ENCODE measurements at places on chromosomes 4 and X. TPM values are rescaled to one million over a fixed set of nuclear protein-coding genes. Genes with fewer than 3 reads are reported as not detected.

Gene SLC10A4
- total RNA-seq = not detected

Gene CSAG1
- total RNA-seq = not detected

Gene PPARGC1A
- total RNA-seq = 21.4 TPM

Gene NUDT10
- total RNA-seq = 4.3 TPM

Gene NXF2B
- total RNA-seq = not detected

Gene SSX2
- total RNA-seq = not detected

Gene GYG2
- 1.5 TPM for total RNA-seq

Gene WAS
- total RNA-seq = 0.11 TPM

Gene ARSJ
- 29.0 TPM for total RNA-seq

Gene MMRN1
- total RNA-seq = 0.13 TPM

Gene WWC2
- total RNA-seq = 32.3 TPM

Gene TCP11X2
- total RNA-seq = not detected

Gene TMEM131L
- total RNA-seq = 12.0 TPM

Gene XK
- total RNA-seq = 0.22 TPM

Gene UGT2B10
- total RNA-seq = not detected

Gene YIPF7
- total RNA-seq = not detected

Gene TMEM31
- 0.32 TPM for total RNA-seq

Gene RGN
- 9.6 TPM for total RNA-seq

Gene FREM3
- not detected for total RNA-seq

Gene PAGE1
- total RNA-seq = not detected

Gene CXCL3
- 0.39 TPM for total RNA-seq

Gene OR13H1
- not detected for total RNA-seq

Gene GSX2
- 0.43 TPM for total RNA-seq

Gene GLRA3
- not detected for total RNA-seq

Gene PTPN13
- total RNA-seq = 44.3 TPM

Gene ZCCHC13
- not detected for total RNA-seq

Gene BEND4
- 0.11 TPM for total RNA-seq

Gene ASMT
- not detected for total RNA-seq

Gene SHISA3
- 3.6 TPM for total RNA-seq

Gene VEGFC
- 29.1 TPM for total RNA-seq

Measured in articular chondrocyte of knee joint (primary cell).